Thymus (tissue), 14 donors: ENCODE measurements at places on chromosomes 6 and 20. TPM values are rescaled to one million over a fixed set of nuclear protein-coding genes. Genes with fewer than 3 reads are reported as not detected.

DNA sequence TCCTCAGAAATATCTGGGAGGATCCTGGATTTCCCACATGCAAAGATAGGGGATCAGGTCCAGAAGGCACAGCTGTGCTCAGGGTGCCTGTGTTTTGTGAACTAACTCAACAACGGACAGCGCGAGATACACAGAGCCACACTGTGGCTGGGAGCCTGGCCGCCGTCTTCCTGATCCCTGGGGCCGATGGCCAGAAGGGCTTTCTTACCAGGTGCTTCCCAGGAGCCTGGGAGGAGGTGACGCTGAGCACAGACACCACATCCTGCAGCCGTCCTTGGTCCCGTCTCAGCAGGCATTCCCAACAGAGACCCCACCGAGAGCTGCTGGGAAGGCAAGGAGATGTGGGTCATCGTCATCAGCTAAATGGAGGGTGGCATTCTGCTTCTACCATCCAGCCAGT, 144.6 kb upstream of the AFDN start:
- peaks cover 57% of the 10 kb centered on the region for H3K27me3 ChIP-seq
- no peak for DNase-seq
- H3K4me1 ChIP-seq: no peaks in the 10 kb centered on the region
- H3K27ac ChIP-seq: no peak overlapping the region

GRCh38 chr20:1345030-1345755, 16.3 kb upstream of the SDCBP2 start:
- H3K27me3 ChIP-seq: no peaks in the 10 kb centered on the region
- no peaks in the 10 kb centered on the region for H3K36me3 ChIP-seq
- DNase-seq: no peak
- no peak overlapping the region for H3K4me3 ChIP-seq
- no peak overlapping the region for H3K27ac ChIP-seq
- H3K4me1 ChIP-seq: no peaks in the 10 kb centered on the region

TCF15 gene
- 0.42 TPM for total RNA-seq

GRCh38 chr20:19778404-19778803, 20.3 kb downstream of the RIN2 start:
- H3K27ac ChIP-seq: no peak overlapping the region
- H3K27me3 ChIP-seq: no peaks in the 10 kb centered on the region
- DNase-seq: no peak
- H3K4me3 ChIP-seq: no peak overlapping the region
- H3K4me1 ChIP-seq: no peaks in the 10 kb centered on the region
- no peaks in the 10 kb centered on the region for H3K36me3 ChIP-seq

LIN28B gene
- 5.1 TPM for total RNA-seq

DNA sequence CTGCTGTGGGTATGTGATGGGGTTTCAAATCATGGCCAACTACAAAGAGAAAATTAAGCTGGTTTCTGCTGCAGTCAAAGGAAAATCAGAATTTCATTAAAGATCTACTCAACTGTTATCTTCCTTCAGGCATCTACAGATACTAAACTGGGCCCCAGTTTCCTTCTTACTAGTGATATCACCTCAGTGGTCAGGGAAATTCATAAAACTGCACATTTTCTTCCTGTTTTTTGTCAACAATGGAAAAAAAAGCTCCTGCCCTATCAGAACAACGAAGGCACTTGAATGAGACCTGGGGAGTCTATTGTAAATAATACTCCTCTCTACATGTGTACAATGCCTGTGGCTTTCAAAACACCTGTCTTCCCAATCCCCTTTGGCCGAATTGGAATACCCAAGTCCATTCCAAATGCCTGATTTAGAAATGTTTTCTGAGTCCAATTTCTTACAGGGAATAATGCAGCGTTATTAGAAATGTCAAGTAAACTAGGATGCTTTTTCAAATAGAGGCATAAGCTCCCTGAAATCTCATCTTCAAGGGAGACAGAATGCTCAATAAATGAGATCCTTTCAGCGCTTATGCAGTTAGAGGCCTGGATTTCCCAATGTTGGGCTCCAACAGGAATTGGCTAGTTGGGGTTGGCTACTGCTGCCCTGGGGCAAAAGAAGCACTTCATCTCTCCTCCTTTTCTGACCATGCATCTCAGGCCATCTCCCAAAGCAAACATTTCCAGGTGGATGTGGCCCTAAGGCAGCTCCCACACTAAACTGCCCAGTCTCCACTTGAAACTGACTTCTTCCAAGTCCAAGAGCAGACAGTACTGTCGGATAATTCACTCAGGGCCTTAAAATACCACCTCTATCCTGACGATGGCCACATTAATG, 143.3 kb downstream of the NFATC2 start:
- H3K36me3 ChIP-seq: no peaks in the 10 kb centered on the region
- DNase-seq: no peak
- no peaks in the 10 kb centered on the region for H3K27me3 ChIP-seq
- peaks cover 20% of the 10 kb centered on the region for H3K4me1 ChIP-seq
- H3K27ac ChIP-seq: no peak overlapping the region
- H3K4me3 ChIP-seq: no peak overlapping the region

TP53INP2 gene
- total RNA-seq: 0.33 TPM

DNA sequence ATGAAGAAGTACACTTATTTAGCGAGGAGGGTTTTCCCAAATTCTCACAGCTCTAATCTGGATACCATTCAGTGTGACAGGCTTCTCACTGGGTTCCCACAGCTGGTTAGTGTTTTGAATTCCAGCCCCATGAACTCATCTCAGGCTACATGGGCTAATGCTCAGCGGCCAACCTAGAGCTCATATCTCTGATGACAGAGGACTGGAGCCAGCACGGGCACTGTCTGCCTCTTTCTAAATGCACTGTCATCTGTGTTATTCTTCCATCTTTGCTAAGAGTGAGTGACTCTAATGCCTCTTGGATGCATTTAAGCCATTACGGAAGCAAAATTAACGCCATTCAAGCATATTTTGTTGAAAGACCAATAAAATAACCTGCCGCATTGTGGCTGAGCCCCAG, 308.9 kb upstream of the JAG1 start:
- DNase-seq: no peak
- H3K4me1 ChIP-seq: no peaks in the 10 kb centered on the region
- H3K4me3 ChIP-seq: no peak overlapping the region
- H3K36me3 ChIP-seq: no peaks in the 10 kb centered on the region
- no peaks in the 10 kb centered on the region for H3K27me3 ChIP-seq
- no peak overlapping the region for H3K27ac ChIP-seq

GRCh38 chr20:15077733-15078250, 740.4 kb upstream of the FLRT3 start:
- H3K27me3 ChIP-seq: no peaks in the 10 kb centered on the region
- H3K4me1 ChIP-seq: no peaks in the 10 kb centered on the region
- no peaks in the 10 kb centered on the region for H3K36me3 ChIP-seq
- no peak for DNase-seq
- no peak overlapping the region for H3K4me3 ChIP-seq
- H3K27ac ChIP-seq: no peak overlapping the region

GRCh38 chr6:47076422-47077344, 34.6 kb upstream of the ADGRF1 start:
- peaks cover 4% of the 10 kb centered on the region for H3K4me1 ChIP-seq
- no peaks in the 10 kb centered on the region for H3K27me3 ChIP-seq
- H3K36me3 ChIP-seq: no peaks in the 10 kb centered on the region
- DNase-seq: no peak

AKAP12 gene
- 14.4 TPM for total RNA-seq

VSTM2L gene
- total RNA-seq: 4.4 TPM

GRCh38 chr6:85465762-85466161, 15.9 kb downstream of the NT5E start:
- H3K27ac ChIP-seq: no peak overlapping the region
- no peaks in the 10 kb centered on the region for H3K27me3 ChIP-seq
- no peak overlapping the region for H3K4me3 ChIP-seq
- no peaks in the 10 kb centered on the region for H3K36me3 ChIP-seq
